ENCODE measurements at places on chromosomes 11 and 22.

- DNase-seq = no peak
These were observed 57.4 kb upstream of the NUP160 start for GRCh38 chr11:47905358-47906059.

DNA sequence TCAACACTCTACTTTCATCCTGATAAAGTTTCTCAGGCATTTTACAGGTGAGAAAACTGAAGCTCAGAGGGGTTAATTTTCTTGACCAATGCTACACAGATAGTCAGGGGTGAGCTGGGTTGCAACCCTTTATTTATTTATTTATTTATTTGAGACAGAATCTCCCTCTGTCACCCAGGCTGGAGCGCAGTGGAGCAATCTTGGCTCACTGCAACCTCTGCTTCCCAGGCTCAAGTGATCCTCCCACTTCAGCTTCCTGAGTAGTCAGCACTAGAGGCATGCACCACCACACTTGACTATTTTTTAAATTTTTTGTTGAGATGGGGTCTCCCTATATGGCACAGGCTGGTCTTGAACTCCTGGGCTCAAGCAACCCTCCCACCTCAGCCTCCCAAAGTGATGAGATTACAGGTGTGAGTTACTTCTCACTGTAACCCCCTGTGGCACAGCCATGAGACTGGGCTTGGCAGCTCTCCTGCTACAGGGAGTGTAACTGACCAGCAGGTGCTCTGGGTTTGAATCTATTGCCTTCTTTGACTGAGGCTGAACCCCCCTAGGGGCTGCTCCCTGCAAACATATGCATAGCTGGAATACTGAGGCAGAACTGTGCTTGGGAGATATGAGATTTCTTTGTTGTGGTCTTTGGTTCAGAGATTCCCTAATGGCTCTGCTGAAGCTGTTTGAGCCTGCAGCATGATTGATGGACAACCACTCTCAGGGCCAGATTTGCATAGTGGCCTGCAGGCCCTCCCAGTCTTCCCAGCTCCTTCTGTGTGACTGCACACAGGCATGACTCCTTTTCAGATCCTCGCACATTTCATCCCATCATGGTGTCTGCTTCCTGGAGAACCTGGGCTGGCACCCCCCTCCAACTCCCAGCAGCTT lies 6.1 kb downstream of the C11orf96 start:
- DNase-seq = no peak

- peak; percentile 16 for DNase-seq
These were observed 121.2 kb downstream of the PDE3B start for GRCh38 chr11:14764579-14765527.

- DNase-seq = no peak
These were observed 22.4 kb upstream of the SLC29A2 start for GRCh38 chr11:66393954-66394353.

DNA sequence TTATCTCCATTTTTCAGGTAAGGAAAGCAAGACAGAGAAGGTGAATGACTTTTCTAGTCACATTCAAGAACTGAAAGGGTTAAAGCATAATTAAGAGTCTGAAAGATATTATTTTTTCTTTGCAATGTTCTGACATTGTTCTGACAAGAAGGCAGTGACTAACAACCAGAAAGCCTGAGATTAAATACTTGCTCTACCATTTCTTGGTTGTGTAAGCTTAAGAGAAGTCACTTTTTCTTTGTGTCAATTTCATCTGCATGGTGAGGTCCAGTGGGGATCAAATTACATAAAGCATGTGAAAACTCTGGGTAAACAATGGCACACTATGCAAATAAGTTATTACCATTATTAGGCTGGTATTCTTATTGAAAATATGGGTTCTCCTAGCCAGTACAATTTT lies 73.7 kb downstream of the PHF21A start:
- no peak for DNase-seq

DNA sequence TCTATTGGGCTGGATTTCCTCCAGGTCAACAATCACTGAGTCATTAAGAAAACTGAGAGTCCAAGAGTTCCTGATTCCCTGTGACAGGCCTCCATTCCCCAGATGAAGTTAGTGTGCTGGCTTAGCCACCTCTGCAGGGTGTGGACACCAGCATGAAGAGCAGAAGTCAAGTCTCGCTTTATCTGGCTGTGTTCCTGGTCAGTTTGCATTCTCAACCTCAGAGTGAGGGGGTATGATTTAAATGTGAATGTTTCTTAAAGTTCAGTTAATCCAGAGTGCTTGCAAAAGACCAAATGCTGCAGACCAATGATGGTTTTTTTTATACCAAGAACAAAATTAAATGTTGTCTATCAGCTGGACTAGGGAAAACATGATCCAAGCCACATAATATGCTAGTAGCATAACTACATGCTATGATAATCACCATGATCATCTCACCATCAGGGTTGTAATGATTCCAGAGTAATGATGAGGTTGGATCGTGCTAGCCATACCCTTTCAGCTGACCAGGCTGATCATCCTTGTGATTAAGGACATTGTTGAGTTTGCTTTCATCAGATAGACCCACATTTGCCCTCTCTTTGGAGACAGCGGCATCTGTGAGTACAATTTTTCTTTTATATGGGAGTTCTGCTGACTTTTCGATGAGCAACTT lies 145.8 kb upstream of the ARHGAP20 start:
- peak; percentile 10 for DNase-seq

DNA sequence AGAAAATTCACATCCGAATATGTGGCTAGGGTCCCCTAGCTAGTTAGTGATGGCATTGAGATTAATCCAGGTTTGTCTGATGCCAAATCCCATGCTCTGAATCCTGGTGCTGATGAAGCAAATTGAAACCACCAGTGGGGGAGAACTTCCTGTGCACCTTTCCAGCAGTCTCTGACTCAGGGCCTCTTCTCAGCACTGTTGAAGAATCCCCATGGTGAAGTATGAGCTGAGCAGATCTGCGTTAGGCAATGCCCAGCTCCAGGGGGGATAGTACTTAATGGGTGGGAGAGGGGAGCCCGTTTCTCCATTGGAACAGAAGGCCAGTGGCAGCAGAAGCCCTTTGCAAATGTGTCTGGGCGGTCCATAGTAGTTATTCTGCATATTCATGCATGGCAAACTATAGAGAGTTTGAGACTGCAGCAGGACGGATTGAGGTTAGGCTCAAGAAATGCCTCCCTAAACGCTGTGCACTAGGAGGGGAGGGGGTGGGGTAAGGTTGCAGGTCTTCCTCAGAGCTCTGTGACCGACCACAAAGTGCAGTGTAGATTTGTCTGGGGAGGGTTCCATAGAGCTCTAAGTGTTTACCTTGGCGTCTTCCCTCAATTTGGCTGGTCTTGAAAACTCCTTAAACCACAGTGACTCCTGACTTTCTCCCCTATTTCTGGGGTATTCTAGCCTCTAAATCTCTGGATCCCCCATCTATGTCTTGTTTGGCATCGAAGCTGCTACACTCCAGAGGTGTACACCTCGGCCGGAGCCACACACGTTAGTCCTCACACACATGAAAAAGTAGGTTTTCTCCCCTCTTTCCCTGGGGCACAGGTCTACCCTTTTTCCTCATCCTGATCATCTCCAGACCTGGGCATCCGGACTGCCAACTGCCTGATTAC lies 4.8 kb downstream of the POU2F3 start:
- no peak for DNase-seq
